ENCODE measurements at places on chromosomes 3 and 15. TPM values are rescaled to one million over a fixed set of nuclear protein-coding genes. Genes with fewer than 3 reads are reported as not detected.

Gene FSTL1
- total RNA-seq, result not detected

Gene VGLL3
- not detected for total RNA-seq

Gene BUB1B
- 4.2 TPM for total RNA-seq

Gene GHSR
- total RNA-seq, result not detected

Gene KCNMB3
- total RNA-seq, result 6.9 TPM

Gene CRABP1
- not detected for total RNA-seq

Gene SLC9C1
- total RNA-seq, result 0.24 TPM

Gene GNL3
- total RNA-seq, result 137 TPM

Gene NLGN1
- total RNA-seq, result not detected

Gene AHSG
- total RNA-seq, result not detected

Gene BRPF1
- total RNA-seq, result 35.2 TPM

Measured in activated B cell treated with CpG ODN at 0.5 μM for 24 hours (primary cell).